AG09309 (cell line): ENCODE measurements at places on chromosomes 1 and 21.
A peak's percentile ranks its signal among the peaks of the same experiment; 100 is the strongest.

- peak; percentile 66 for DNase-seq
These were observed 11.9 kb upstream of the TCP10L start for GRCh38 chr21:32597205-32597604.

DNA sequence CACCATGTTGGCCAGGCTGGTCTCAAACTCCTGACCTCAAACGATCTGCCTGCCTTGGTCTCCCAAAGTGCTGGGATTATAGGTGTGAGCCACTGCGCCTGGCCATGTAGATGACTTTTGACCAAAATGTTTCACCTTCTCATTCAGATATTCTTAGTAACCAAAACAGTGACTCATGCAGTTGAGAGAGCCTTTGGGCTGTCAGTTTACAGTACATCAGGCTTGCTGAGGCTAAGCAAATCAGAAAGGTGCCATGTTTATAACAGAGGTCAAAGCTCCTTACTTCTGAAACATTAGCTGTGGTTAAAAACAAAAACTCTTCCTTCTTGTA lies 21.0 kb downstream of the CNIH4 start:
- DNase-seq = no peak

GRCh38 chr1:33972676-33973395 lies 109.0 kb downstream of the HMGB4 start:
- DNase-seq = peak; percentile 45

GRCh38 chr1:97091679-97092078 lies 370.1 kb downstream of the PTBP2 start:
- DNase-seq = no peak

DNA sequence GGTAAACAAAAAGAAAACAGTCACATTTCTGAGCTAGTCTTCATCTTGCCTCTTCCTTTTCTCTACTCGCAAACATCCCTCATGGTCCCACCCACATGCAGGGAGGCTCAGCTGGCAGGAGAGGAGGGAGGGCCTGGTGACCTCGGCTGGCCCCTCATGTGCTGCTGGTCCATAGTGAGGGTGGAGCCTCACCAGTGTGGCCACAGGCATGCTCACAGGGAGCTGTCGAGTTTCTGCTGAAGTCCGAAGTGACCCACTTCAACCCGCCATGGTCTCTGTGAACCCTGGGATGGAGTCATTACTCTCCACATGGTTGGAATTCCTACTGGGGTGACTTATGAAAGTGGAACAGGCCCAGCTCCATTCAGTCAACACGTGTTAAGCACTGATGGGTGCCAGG lies 253.4 kb downstream of the RHOU start:
- no peak for DNase-seq

GRCh38 chr21:34545079-34545884 lies 33.3 kb upstream of the KCNE1 start:
- no peak for DNase-seq

DNA sequence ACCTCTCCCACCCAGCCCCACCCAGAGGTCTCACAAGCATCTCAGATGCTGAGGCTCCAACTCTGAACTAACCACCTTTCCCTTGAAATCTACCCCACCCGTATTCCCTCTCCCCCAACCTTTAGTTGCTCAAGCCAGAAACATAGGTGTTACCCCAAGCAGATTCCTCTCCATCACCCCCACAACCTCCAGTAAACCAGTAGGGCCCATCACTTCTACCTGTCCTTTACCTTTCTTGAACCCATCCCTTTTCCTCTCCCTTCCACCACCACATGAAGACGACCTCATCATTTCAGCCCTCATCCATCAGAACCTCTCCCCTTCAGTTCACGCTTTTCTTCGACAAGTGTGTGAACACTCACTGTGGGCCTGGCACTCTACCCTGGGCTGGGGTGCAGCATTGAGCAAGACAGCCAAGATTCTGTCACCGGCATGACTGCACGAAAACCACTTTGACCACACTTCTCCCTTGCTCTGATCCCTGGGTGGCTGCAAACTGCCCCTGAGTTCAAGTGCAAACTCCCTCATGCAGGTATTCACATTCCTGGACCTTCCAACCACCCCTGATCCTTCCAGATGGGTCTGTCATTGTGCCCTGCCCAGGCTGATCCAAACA lies 65.5 kb upstream of the LAPTM5 start:
- no peak for DNase-seq

DNA sequence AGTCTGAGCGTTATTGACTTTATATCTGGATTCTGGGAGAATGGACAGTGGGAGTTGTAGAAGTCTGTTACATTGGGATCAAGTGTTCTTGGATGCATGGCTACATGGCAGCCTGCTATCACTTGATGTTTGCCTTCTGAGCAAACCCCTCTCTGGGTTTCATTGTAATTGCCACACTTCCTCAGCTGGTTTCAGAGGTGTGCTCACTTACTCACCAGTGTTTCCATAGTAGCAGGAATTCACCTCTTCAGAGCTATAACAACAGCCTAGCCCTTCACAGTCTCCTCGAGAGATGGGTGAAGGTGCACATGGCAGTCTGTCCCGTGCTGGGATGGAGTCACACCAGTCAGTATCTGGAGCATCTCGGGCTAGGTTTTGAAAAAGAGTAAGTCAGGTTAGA lies 2.6 kb downstream of the ZP4 start:
- DNase-seq = no peak

GRCh38 chr1:208256091-208256490 lies 11.9 kb upstream of the PLXNA2 start:
- no peak for DNase-seq

DNA sequence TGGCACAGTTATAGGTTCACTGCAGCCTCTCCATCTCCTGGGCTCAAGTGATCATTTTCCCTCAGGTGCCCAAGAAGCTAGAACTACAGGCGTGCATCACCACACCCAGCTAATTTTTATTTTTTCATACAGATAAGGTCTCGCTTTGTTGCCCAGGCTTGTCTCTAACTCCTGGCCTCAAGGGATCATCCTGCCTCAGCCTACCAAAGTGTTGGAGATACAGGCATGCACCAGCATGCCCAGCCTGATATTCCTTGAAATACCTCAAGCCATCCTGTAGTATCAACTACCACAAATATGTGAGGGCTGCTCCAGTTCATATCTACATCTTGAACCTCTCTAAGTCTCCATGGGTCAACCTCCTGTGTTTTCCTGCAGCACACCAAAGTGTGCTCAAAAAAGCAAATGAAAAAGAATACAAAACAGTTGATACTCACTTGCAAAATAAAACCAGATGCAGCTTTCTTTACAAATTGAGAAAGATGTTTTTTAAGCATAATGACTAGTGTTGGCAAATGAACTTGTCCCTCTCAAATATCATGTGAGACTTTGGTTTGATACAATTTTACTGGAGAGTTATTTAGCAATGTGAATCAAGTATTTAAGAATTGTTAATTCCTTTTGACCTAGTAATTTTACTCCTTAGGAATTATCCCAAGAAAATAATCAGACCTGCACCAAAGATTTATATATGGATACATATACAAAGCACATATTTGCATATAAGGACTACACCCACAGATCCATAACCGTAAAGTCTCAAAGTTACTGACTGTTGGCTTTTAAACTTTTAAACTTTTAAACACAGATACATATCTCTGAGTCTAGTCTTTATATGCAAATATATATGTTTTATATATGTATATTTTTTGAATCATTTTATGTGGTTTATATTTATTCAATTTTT lies 197.7 kb downstream of the NRIP1 start:
- DNase-seq = no peak

- no peak for DNase-seq
These were observed 381.8 kb downstream of the RRAGC start for GRCh38 chr1:38477811-38478210.

DNA sequence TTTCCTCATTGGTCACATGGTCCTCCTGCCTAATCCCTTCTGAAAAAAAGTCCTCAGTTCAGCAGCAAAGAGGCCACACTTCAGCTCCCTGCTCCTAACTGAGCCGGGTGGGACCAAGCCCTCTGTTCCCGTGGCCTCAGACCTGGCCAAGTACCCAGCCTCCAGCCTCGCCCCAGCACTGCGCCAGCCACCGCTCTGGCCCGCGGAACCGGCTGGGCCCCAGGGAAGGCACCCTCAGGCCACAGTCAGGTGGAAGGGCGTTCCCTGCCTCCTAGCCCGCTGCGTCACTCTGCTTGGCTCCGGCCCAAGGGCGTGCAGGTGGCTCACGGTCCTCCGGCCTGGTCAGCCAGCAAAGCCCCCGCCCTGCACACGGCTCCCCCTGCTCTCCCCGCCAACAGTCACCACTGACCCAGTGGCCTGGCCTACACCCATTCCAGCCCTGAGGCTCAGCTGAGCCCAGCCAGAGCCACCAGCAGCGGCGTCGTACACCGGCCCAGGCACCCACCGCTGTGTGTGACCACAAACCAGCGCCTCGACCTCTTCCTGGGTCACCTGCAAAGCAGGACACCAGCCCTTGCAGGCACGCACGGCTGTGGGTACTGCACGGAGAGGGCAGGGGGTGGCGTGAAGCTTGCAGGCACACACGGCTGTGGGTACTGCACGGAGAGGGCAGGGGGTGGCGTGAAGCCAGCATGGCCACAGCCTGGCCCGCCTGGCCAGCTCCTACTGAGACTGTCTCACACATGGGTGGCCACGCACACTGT lies 19.4 kb downstream of the NADK start:
- no peak for DNase-seq

- DNase-seq = peak; percentile 35
These were observed 19.7 kb upstream of the ALDH9A1 start for GRCh38 chr1:165717918-165718515.

- no peak for DNase-seq
These were observed 391.4 kb downstream of the MRPL39 start for GRCh38 chr21:25215698-25216384.

DNA sequence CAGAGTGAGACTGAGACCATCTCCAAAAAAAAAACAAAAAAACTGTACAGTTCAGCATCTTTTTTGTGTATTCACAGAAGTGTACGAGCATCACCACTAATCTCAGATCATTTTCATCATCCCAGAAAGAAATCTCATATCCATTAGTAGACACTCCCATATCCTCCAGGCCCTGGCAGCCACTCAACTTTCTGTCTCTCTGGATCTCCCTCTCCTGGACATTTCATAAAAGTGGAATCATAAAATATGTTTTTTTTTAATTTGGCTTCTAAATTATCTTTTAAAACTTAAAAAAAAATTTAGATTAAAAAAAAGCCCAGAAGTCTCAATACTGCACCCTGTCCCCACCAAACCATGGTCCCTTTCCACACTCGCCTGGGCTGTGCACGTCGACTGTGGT lies 22.1 kb downstream of the RIPPLY3 start:
- DNase-seq = no peak

GRCh38 chr1:117579221-117579906 lies 26.5 kb upstream of the TENT5C start:
- no peak for DNase-seq

- no peak for DNase-seq
These were observed 158.3 kb downstream of the PLXNA2 start for GRCh38 chr1:208085655-208086515.

GRCh38 chr1:25026730-25027450 lies 96.8 kb upstream of the RUNX3 start:
- DNase-seq = no peak

- DNase-seq = no peak
These were observed 10.9 kb upstream of the IL20 start for GRCh38 chr1:206854401-206855129.

- no peak for DNase-seq
These were observed 7.1 kb upstream of the THEM5 start for GRCh38 chr1:151860504-151861187.

GRCh38 chr1:232553050-232553754 lies 76.7 kb downstream of the SIPA1L2 start:
- no peak for DNase-seq

DNA sequence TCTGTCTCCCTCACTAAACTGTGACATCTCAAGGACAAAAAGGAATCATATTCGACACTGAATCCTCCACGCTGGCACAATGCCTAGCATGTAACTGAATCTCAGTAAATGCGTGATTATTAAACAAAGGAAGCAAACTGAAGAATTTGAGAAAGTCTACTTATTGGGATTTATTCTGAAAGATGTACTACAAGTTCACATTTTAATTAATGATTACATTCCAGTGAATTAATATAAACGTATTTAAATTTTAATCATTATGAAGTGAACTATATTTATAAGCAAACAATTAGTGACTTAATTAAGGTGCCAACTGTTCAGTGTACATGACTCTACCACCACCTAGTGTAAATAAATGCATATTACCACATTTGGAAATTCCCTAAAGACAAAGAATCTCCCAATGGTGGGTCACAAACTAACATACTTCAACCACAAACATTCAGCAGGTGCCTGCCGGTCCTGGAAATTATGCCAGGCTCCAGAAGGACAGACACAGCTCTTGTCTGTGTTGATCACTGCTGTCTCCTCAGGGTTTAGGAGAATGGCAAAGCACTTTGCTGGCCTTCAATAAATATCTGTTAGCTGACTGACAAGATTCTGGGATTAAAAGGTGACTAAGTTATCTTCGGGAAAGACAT lies 56.3 kb downstream of the SMYD3 start:
- no peak for DNase-seq

DNA sequence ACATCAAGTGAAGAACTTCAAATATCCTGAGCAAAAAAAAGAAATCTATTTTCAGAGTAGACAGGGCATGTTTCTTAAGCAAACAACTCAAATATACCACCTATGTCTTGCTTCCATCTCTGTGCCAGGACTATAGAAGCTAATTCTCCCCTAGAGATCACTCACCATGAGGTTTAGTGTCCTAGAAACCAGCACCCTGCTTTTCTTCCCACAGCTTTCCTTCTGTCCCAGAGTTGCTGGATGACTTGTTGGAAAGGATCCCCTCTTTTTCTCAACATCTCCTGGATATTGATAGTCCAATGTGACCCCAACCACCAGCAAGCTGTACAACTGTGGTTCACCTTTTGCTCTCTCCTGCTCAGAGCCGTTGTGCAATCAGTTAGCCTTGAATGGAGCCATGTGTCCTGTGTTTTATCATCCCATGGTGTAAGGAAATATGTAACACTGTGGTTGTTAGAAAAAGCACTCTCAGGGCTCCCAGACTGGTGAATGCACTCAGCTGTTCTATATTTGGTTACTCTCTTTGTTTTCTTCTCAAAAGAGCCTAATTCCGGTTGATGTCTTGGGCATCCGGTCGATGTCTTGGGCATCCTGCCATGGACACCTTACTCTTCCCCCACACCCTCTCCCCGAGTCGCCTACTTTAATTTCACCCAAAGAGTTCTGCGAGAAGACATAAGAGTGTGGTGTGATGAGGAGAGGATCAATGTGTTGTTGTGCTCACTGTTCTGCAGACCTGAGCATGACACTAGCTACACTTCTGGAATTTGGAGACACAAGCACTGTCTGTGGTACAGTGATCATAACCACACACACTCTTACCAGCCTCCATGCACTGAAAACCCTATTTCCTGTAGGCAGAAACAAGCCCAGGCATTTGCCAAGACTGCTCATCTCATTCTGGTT lies 1.7 kb downstream of the TNFSF4 start:
- no peak for DNase-seq

GRCh38 chr1:101338714-101339430 lies 102.1 kb downstream of the S1PR1 start:
- DNase-seq = no peak

GRCh38 chr1:208782186-208782585 lies 538.0 kb upstream of the PLXNA2 start:
- no peak for DNase-seq

DNA sequence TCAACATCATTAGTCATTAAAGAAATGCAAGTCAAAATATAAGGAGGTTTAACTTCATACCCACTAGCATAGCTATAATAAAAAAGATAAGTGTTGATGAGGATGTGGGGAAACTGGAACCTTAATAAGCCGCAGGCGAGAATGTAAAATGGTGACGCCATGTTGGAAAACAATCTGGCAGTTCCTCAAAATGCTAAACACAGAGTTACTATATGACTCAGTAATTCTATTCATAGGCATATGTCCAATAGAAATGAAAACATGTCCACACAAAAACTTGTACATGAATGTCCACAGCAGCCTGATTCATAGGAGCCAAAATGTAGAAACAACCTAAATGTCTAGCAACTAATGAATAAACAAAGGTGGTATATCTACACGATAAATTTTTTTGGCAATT lies 23.2 kb downstream of the DDX59 start:
- DNase-seq = no peak
